Prostate gland (tissue), 2 donors: ENCODE measurements at places on chromosomes 16 and 17.
A peak's percentile ranks its signal among the peaks of the same experiment; 100 is the strongest.

- DNase-seq, result no peak
These were observed 26.5 kb downstream of the PDIA2 start for GRCh38 chr16:309476-309875.

DNA sequence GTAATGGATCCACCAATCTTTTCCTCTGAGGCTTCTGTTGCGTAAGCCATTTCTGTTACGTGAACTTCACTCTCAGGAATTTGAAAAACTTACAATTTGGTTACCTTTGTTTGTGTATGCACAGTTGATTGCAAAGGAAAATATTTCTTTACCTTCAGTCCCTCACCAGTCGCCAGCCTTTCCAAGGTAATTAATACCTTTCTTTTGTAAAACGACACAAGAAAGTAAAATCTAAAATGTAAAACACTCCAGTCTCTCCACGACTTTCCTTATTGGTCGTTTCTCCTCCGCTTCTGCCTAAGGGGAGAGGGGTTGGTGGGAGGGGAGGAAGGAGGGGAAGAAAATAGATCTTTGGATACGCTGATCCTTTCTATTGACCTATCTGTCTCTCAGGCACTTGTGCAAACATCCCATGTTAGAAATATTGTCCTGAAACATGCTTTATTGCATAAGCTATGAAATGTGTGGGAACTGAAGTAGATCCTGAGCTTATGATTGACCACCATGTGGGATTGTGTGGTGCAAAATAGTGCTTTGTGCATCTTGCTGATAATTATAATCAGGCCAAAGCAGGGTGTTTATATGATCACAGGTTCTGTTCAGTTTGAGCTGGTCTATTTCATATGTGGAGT, 32.4 kb upstream of the EFCAB13 start:
- DNase-seq, result no peak

- DNase-seq, result no peak
These were observed 77.0 kb upstream of the CCL2 start for GRCh38 chr17:34178092-34178491.

DNA sequence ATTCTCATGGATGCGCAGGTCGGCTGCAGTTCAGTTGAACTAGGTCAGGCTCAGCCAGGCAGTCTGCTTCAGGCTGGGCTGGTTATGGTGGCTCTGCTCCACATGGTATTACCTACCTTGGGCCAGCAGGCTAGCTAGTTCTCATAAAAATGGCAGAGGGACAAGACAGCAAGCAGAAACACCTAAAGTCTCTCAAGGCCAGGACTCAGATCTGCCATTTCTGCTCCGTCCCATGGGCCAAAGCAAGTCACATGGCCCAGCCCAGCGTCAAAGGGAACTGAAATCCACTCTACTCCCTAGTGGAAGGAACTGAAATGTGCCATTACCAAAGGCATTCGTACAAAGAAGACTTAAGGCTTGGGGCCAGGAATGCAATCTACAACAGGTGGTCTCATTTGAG, 160.0 kb downstream of the TMEM132E start:
- DNase-seq, result no peak

- DNase-seq, result no peak
These were observed 113.8 kb downstream of the MSI2 start for GRCh38 chr17:57370037-57370581.

DNA sequence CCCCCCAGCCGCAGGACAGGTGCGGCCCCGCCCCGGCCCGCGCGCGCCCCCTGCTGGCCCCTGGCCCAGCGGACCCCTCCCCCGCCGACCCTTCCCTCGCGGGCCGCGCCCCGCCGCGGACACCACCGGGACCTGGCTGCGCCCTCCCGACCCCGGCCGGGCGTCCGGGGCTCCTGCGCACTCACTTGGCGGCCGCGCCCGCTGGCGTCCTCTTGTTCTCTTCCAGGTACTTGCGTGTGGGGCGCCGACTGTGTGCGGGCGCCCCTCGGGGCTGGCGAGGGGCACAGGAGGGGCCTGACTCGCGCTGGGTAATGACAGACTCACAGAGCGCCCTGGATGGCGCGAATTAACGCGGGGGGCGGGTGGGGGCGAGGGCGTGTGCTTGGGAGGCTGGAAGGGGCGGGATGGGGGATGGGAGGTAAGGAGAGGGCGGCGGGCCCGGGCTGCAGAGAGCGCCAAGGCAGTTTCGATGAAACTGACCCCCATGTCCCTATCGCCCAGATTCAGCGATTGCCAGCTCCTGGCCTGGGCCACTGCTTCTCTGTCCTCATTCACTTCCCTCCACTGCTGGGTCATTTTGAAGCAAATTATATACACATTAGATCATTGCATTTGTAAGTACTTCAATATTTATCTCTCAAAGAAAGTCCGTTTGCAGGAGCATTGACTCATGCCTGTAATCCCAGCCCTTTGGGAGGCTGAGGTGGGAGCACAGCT, 445 bp upstream of the DBNDD1 start:
- no peak for DNase-seq

- DNase-seq, result no peak
These were observed 22.0 kb downstream of the PRCD start for GRCh38 chr17:76561799-76562268.

- DNase-seq, result peak; percentile 41
These were observed 4.8 kb downstream of the ATP2A3 start for GRCh38 chr17:3959295-3959899.

GRCh38 chr17:31722251-31723056, 136.6 kb downstream of the COPRS start:
- no peak for DNase-seq
